ENCODE measurements at places on chromosomes 5 and 9. TPM values are rescaled to one million over a fixed set of nuclear protein-coding genes. Genes with fewer than 3 reads are reported as not detected.

Gene KLF4
- 28.0 TPM for total RNA-seq

Gene FAM221B
- not detected for total RNA-seq

GRCh38 chr5:15421921-15422412 lies 78.0 kb upstream of the FBXL7 start:
- no peaks in the 10 kb centered on the region for H3K36me3 ChIP-seq
- no peak for DNase-seq
- H3K4me1 ChIP-seq: no peaks in the 10 kb centered on the region
- peak overlapping the region; percentile 65 for H3K27ac ChIP-seq
- H3K4me3 ChIP-seq: no peak overlapping the region

- H3K4me1 ChIP-seq: peaks cover 74% of the 10 kb centered on the region
- H3K27ac ChIP-seq: peak overlapping the region; percentile 83
- H3K36me3 ChIP-seq: peaks cover 65% of the 10 kb centered on the region
- no peaks in the 10 kb centered on the region for H3K27me3 ChIP-seq
These were observed 19.7 kb downstream of the SLC12A7 start for GRCh38 chr5:1092122-1092521.

GRCh38 chr9:38133595-38133994 lies 64.6 kb upstream of the SHB start:
- no peaks in the 10 kb centered on the region for H3K36me3 ChIP-seq
- H3K4me3 ChIP-seq: no peak overlapping the region
- H3K4me1 ChIP-seq: no peaks in the 10 kb centered on the region
- DNase-seq: no peak
- no peak overlapping the region for H3K27ac ChIP-seq

GRCh38 chr9:76454311-76454710 lies 4.7 kb upstream of the GCNT1 start:
- no peaks in the 10 kb centered on the region for H3K36me3 ChIP-seq
- H3K27ac ChIP-seq: no peak overlapping the region
- no peak overlapping the region for H3K4me3 ChIP-seq
- H3K4me1 ChIP-seq: peaks cover 7% of the 10 kb centered on the region
- no peak for DNase-seq

DNA sequence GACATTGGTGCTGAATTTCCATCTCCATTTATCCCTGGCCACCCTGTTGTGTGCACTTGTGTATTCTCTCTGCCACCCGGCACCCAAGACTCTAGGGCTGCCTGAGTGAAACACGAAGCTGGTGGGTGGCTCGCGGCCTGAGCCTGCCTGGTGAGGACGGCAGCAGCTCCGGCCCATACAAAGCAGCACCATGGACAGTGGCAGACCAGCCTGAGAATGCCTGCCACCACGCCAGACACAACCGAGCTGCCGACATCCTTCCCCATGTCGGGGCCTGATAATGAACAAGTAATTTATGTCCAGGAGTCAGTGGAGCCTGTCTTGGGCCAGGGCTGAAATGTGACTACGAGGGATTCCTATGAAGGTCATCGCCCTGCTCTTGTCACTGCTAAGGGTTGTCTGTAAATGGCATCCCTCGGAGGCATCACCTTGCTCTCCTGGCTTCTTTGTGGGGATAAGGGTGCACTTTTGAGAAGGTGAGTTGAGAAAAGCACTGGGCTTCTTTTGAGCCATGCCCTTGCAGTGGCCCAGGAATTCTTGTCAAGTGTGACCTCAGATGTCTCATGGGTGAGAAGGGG lies 175.7 kb downstream of the MELK start:
- peak; percentile 19 for DNase-seq
- no peak overlapping the region for H3K4me3 ChIP-seq
- H3K27ac ChIP-seq: no peak overlapping the region

GRCh38 chr5:1468247-1468612 lies 23.0 kb upstream of the SLC6A3 start:
- no peak overlapping the region for H3K4me3 ChIP-seq
- no peaks in the 10 kb centered on the region for H3K27me3 ChIP-seq
- no peak overlapping the region for H3K27ac ChIP-seq
- no peaks in the 10 kb centered on the region for H3K4me1 ChIP-seq

GRCh38 chr5:151758141-151758429 lies 346 bp downstream of the ATOX1 start:
- H3K4me3 ChIP-seq: peak overlapping the region; percentile 95
- peak overlapping the region; percentile 89 for H3K27ac ChIP-seq
- DNase-seq: no peak

- H3K4me1 ChIP-seq: no peaks in the 10 kb centered on the region
- DNase-seq: no peak
- H3K4me3 ChIP-seq: no peak overlapping the region
- no peaks in the 10 kb centered on the region for H3K27me3 ChIP-seq
- no peak overlapping the region for H3K27ac ChIP-seq
- H3K36me3 ChIP-seq: no peaks in the 10 kb centered on the region
These were observed 388.5 kb downstream of the GABRG2 start for GRCh38 chr5:162456086-162456485.

Gene DBH
- not detected for total RNA-seq

GRCh38 chr5:172243302-172243701 lies 40.3 kb downstream of the UBTD2 start:
- H3K36me3 ChIP-seq: no peaks in the 10 kb centered on the region
- H3K4me3 ChIP-seq: no peak overlapping the region
- H3K27me3 ChIP-seq: no peaks in the 10 kb centered on the region
- no peak for DNase-seq
- H3K4me1 ChIP-seq: peaks cover 26% of the 10 kb centered on the region

DNA sequence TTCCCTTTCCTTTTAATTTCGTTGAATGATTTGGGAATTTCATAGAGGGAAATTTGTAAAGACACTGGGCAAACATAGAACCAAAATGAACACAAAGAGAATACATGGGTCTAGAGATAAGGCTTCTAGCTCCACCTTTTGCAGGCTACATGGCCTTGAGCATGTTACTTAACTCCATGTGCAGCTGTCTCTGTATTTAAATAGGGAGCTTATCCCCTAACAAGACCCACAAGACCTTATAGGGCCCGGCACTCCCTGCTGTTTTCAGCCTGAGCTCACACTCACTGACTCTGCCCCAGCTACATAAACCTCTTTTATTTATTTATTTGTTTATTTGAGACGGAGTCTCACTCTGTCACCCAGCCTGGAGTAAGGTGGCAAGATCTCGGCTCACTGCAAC lies 30.6 kb upstream of the TLE1 start:
- H3K27me3 ChIP-seq: peaks cover 20% of the 10 kb centered on the region
- no peak for DNase-seq
- no peak overlapping the region for H3K27ac ChIP-seq
- no peak overlapping the region for H3K4me3 ChIP-seq
- H3K36me3 ChIP-seq: no peaks in the 10 kb centered on the region

DNA sequence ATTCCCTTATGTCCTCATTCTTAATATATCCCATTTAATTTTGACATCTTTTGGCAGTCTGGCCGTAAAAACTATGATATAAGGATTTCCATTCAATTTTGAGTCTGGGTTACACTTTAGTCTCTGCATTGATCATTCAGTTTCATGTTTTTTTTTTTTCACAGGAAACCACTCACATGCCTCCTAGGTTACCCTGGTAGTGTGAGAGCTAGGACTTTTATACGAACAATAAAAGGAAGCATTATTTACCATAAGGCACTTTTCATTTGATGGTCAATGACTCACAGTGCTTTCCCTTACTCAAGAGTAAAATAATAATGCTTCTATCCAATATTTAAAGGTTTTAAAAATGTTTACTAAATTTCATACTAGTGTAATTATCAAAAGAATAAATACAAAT lies 16.4 kb upstream of the DMAC1 start:
- H3K4me1 ChIP-seq: no peaks in the 10 kb centered on the region
- no peaks in the 10 kb centered on the region for H3K27me3 ChIP-seq
- no peak overlapping the region for H3K27ac ChIP-seq
- no peaks in the 10 kb centered on the region for H3K36me3 ChIP-seq
- H3K4me3 ChIP-seq: no peak overlapping the region

GRCh38 chr5:76607353-76607871 lies 15.8 kb downstream of the F2RL2 start:
- H3K4me1 ChIP-seq: no peaks in the 10 kb centered on the region
- DNase-seq: no peak
- H3K27me3 ChIP-seq: peaks cover 3% of the 10 kb centered on the region
- no peak overlapping the region for H3K4me3 ChIP-seq

DNA sequence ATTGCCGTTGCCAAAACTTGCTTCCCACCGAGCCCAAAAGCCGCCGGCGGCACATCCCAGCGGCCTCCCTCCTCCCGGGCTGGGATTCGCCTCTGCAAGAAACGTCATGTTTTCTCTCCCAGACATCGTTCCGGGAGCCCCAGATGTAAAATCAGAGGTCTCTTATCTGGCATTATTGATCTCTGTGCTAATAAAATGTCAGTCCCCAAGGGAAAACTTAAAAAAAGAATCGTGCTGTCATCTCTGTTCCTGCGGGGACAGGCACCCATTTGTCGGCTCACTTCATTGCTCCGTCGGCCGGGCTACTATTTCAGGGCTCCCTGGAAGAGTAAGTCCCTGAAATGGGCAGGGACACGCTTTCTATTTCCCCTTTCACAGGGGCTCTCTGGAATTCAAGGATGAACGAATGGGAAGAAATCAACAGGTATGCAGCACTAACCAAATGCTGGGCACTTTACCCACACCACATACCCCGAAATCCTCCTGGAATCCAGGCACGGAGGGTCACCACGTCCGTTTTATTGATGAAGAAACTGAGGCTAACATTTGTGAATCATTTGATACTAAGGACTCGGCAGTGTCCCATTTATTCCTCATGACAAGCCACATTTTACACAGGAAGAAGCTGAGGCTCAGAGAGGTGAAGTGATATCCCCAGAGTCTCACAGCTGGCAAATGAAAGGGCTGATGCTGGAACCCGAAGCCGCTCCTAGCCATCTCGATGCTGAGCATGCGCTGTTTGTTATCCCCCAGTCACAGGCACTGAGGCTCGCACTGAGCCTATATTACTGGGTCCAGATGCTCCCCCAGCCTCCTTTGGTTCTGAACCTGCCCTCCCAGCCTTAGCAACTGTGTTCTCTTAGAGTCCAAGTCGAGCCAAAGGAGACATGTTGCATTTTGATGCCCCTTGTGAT lies 35.7 kb upstream of the MSX2 start:
- H3K4me1 ChIP-seq: no peaks in the 10 kb centered on the region
- no peak overlapping the region for H3K27ac ChIP-seq
- DNase-seq: no peak
- H3K27me3 ChIP-seq: peaks cover 100% of the 10 kb centered on the region
- H3K36me3 ChIP-seq: no peaks in the 10 kb centered on the region

- no peak overlapping the region for H3K4me3 ChIP-seq
- H3K27me3 ChIP-seq: no peaks in the 10 kb centered on the region
- no peak overlapping the region for H3K27ac ChIP-seq
- no peaks in the 10 kb centered on the region for H3K36me3 ChIP-seq
These were observed 20.0 kb downstream of the RNF44 start for GRCh38 chr5:176517053-176517661.

Gene MAP1B
- total RNA-seq: 73.2 TPM

Gene CDH18
- not detected for total RNA-seq

DNA sequence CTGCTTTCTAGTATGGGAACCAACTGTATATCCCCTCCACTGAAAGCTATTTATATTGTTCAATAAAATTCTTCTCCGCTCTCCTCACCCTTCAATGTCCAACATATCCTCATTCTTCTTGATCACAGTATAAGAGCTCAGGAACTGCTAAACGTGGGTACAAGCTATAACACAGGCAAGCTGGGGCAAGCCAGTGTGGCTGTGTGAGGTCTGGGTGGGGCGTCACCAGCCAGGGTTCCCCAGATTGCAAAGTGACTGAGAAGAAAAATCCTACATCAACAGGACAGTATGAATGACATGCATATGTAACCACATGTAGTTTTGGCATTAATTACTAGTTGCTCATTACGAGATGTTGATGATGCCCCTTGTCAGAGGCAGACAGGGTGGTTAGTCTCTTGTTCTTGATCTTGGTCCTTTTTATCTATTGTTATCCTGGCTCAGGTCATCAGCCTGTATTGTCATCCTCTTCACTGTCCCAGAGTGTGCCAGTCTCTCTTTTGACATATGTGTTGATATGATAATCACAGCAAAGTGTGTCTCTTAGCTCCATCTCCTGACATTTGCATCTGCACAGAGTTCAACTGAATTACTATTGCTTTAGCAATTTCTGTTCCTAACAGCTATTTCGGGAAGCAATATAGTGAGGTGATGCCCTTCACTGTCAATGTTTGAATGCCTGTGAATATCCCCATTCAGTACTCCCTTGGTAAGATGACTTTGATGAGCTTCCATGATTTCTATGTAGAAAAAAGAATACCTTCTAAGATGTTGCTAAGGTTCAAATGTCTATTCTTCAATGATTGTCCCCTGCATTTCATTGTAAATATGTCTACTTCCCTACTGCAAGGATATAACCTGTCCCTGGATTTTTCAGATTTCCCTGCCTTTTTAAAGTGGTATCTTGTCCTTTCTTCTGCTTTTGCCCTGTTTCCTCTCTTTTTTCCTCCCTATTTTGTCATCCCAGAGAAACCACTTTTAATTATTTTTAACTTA lies 140.3 kb downstream of the MAT2B start:
- no peak overlapping the region for H3K27ac ChIP-seq
- H3K27me3 ChIP-seq: no peaks in the 10 kb centered on the region
- no peak overlapping the region for H3K4me3 ChIP-seq
- H3K36me3 ChIP-seq: no peaks in the 10 kb centered on the region
- DNase-seq: no peak

DNA sequence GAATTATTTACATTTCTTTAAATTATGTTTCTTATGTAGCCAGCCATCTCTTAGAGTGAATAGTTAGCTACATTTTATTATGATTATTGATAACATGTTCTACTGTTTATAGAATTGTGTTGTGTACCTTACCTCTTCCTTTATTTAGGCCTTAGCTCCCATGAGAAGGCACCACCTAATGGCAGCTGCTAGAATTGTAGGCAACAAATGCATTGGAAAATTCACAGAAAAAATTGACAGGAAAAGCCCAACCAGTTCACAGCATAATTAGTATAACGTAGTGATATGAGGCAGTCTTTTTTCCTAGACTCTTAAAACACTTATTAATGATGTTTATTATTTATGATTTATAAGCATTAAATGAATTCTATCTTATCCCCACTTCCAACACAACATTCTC lies 175.8 kb downstream of the WDR70 start:
- no peaks in the 10 kb centered on the region for H3K36me3 ChIP-seq
- no peaks in the 10 kb centered on the region for H3K27me3 ChIP-seq
- DNase-seq: no peak
- no peak overlapping the region for H3K4me3 ChIP-seq

Gene PRRX2
- 0.85 TPM for total RNA-seq

Data from left ventricle myocardium inferior (tissue), 1 donor.